Stimulated activated CD4-positive, alpha-beta T cell treated with anti-CD3 and anti-CD28 coated beads, Interleukin-12 subunit alpha, Interleukin-12 subunit beta, amount 100 ng/mL, for 24 hours (primary cell): ENCODE measurements at places on chromosomes 2 and 18.

- no peak for DNase-seq
These were observed 33.4 kb upstream of the CLASP1 start for GRCh38 chr2:121682396-121683298.

DNA sequence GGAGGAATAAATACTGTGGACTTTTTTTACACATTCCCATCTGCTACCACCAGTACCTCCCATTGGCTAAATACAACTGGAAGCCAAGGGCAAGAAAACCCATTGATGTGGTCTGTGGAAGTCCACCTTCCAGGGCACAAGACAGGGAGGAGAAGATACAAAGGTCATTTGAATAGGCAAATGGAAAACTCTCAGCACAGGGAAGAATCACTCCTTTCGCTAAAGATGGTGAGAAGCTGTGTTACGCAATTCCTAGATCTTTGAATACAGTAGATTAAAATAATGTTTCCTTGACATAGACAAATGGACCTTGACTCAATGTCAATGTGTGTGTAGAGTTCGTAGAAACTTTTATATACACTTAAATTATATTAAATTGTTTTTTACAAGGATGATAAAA lies 70.9 kb upstream of the ERBB4 start:
- no peak for DNase-seq

DNA sequence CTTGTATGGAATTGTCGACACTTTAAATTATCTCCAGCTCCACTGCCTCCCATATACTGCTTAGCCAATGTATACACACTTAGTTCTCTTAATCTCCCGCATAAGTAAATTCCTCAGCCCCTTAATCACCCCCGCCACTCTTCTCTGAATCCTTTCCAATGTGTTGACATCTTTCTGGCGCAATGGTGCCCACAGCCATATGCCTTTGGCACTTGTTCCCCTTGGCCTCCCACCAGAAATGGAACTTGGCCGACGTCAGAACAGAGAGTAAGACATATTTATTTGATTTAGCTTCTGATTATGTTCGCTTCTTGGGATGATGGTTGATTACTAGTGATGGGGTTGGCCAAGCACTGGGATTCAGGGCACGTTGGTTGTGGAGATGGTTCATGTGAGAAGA lies 1089.3 kb upstream of the CELF4 start:
- no peak for DNase-seq

DNA sequence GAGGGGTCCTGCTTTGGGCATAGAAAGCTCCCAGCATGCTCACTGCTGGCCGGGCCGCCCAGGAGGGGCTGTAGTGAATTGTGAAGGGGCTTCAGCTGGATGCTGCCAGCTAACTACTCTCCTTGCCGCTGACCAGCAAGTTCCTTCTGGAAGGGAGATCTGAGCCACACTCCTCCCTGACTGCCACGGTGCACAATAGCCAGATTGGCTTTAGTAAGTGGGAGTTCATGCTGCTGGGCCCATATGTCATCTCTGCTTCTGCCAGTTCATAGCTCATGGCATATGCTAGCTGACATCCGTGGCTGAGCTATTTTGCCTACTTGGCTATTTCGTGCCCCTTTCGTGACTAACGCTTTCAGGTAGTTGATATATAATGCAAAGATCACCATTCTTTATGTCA lies 51.6 kb upstream of the ROCK2 start:
- no peak for DNase-seq

GRCh38 chr2:165149439-165149838 lies 54.4 kb downstream of the SCN3A start:
- DNase-seq = no peak

GRCh38 chr2:127735537-127736399 lies 34.5 kb downstream of the SFT2D3 start:
- DNase-seq = no peak

DNA sequence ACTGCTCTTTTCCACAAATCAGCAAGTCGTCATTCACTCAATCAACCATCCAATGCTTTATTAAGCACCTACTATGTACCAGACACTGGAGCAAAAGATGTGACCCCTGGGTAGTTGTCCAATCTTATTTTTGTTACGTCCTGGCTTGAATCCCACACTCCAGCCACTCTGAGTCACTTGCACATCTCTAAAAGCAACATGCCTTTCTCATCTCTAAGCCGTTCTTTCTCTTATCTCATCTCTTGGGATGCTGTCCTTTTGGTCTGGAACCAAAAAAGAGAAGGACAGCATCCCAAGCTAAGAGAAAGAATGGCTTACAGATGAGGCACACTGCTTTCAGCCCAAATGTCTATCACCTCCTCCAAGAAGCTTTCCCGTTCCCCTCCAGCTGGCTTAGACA lies 58.8 kb downstream of the RNF152 start:
- DNase-seq = no peak

GRCh38 chr18:8389391-8390340 lies 219.6 kb upstream of the RAB12 start:
- DNase-seq = no peak

GRCh38 chr2:69553991-69554390 lies 89.5 kb downstream of the AAK1 start:
- DNase-seq = no peak

- no peak for DNase-seq
These were observed 90.3 kb downstream of the COX7A2L start for GRCh38 chr2:42270757-42271156.

DNA sequence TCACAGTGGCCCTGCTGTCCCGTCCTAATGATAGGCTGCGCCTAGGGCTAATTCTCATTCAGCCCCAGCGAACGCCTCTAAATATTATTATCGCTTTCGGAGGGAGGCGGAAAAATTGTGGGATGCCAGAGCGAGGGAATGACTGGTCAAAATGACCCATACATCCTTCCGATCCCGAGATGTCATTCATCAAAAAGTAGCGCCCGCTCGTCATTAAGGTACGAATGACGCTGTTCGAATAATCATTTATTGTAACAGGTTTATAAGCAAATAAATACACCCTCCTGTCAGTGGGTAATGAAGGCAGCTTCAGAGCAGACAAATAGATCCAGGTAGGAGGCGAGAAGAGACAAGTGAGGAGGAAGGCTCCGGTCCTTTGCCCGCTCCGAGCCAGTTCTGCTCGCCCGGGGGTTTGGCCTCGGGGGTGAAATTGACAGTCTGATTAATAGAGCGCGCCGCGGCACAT lies at the start of gene EVX2:
Gene EVX2 (minus strand): TSS at position 167 of the 466 bp plus-strand sequence. CDS start 186 bp downstream, outside the sequence.
- DNase-seq = no peak

DNA sequence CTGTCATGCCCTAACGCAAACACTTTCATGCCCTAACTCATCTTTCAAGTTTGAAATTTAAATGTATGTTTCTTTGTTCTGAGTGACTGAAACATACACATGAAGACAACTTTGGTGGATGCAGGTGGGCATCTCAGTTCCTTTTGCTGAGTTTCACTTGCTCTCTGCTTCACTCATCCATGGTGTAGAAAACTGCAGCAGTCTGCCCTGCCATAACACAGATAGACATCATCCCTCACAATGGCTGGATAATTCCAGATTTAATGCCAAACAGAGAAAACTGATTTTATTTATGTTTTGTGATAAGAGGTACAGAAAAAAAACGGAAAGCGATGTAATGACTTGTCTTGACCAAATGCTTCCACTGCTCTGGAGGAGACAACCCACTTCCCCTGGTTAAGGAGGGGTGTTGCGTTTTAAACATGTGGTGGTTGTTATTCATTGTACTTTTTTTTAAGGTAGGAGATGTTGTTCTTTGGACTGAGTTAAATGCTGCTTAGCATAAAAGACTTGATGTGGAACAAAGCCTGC lies 70.4 kb downstream of the RHBDD1 start:
- DNase-seq = no peak

- DNase-seq = no peak
These were observed 113.7 kb upstream of the MMADHC start for GRCh38 chr2:149701241-149701640.

GRCh38 chr18:44133483-44133882 lies 547.2 kb upstream of the SETBP1 start:
- no peak for DNase-seq

GRCh38 chr2:218020281-218020680 lies 17.5 kb upstream of the TNS1 start:
- no peak for DNase-seq

GRCh38 chr2:231450548-231450989 lies 13.7 kb downstream of the NCL start:
- DNase-seq = no peak

- no peak for DNase-seq
These were observed 36.7 kb downstream of the FBXO15 start for GRCh38 chr18:74110976-74111375.

DNA sequence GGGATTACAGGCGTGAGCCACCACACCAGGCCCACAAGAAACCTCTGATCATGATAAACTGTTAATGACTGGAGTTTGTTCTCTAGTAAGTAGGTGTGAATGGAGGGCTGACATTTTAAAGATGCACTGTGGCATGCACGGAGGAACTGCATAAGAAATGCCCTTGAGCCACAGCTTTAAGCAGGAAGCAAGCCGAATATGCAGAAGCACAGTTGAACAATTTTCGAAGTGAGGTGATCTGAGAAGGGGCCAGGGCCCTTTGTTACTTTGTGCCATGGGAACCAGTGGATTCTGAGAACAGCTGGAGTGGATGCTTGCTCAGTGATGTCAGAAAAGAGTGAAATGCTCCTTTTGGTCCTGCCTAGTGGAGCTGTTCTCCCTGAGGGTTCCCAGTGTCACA lies 16.3 kb downstream of the FECH start:
- DNase-seq = no peak

DNA sequence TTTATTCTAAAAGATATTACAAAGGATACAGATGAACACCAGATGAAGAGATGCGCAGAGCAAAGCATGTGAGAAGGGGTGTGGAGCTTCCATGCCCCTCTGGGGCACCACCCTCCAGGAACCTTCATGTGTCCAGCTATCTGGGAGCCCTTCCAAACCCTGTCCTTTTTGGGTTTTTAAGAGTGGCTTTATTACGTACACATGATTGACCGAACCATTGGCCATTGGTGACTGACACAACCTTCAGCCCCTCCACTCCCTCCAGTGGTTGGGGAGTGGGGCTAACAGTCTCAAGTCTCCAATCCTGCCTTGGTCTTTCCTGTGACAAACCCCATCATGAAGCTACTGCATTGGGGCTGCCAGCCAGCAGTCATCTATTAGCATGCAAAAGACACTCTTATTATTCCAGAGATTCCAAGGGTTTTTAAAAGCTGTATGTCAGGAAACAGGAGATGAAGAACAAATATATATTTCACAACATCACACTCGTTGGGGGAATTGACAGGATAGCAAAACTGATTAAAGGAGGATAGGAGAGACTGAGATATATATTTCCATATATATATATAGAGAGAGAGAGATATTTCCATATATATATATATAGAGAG lies 19.4 kb downstream of the IL1B start:
- DNase-seq = no peak

GRCh38 chr2:232880764-232881351 lies 10.8 kb downstream of the SNORC start:
- DNase-seq = no peak

DNA sequence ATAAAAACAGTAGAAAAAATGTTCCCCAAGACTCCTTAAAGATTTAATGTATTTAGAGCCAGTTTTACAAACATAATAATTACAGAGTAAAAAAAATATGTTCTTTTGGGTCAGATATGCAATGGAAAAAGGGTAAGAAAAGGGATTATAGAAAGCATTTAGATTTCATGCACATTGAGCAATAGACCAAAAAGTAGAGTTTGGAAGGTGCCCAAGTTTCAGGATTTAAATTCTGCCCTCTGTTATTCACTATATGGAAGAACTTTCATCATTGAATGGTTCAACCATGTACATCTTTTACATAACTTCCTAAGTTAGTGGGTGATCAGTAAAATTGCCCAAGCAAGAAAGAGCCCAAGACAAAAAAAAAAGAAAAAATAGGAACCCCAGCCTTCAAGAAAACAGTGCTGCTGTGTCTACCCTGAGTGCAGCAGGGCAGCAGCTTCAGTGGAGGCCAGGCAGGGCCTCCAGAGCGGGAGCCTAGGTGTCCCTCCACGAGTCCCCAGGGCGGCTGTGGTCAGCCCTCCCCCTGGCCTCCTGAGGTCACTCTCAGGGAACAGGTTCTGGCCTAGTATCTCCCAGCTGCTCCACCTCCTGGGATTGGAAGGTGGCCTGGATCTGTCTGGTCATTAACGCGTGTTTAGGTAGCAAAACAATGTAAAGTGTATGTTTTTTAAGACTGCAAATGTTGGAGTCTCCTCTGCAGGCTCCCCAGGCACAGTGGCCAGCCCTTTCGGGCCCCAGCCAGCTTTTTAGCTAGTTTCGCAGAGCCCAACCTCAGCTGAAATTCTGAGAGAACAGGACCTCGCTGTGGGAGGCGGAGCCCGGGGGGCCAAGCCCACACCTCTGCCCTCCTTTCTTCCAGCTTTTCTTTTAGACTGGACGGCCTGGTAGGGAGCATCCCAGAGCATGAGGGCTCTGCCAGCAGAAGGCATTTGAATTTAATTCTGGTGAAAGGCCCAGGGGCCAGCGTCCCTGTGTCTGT lies 77.3 kb downstream of the TEX51 start:
- DNase-seq = no peak

- DNase-seq = no peak
These were observed 56.4 kb upstream of the FMNL2 start for GRCh38 chr2:152278526-152278925.

- no peak for DNase-seq
These were observed 317.9 kb upstream of the UBE2E3 start for GRCh38 chr2:180662521-180662920.

- DNase-seq = no peak
These were observed 177.7 kb downstream of the DIS3L2 start for GRCh38 chr2:232139171-232139594.

DNA sequence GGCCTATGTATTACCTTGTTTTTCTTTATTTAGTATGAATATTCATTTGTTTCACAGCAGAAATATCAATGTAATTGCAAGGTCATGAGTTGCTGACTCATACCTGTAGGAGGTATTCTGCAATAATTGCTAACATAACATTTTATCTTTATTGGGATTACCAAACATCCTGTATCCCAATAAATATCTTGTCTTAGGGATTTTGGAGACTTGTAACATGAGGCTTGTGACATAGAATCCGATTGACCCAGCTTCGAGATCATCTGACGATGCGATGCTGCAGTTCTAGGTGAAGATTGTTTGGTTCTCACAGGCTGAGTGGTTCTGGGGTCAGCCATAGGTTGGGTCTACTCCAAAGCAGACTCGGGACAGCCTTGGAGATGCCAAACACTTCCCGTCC lies 133.4 kb upstream of the RND3 start:
- no peak for DNase-seq

DNA sequence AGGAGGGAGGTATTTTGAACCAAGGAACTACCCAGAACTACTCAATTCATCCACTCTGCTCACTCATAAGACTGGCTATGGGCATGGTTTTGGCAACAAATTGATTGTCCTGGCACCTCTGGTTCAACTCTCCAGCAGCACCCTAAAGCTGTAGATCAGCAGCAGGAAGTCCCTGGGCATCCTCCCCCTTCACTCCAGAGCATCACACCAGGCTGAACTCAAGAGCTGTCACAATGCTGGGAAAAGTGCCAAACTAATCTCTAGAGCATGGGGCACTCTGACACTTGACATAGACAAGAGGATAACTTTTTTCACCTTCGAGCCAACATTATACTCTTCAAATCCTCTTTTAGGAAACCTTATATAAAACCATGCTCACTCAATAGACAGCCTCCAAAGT lies 154.1 kb upstream of the RBBP8 start:
- no peak for DNase-seq
